ENCODE measurements at places on chromosomes 2 and 18.

GRCh38 chr2:33104052-33104623, 157.4 kb downstream of the LTBP1 start:
- DNase-seq, result no peak

- DNase-seq, result no peak
Measured at GRCh38 chr2:128641421-128642080, 322.9 kb upstream of the HS6ST1 start.

GRCh38 chr18:76252880-76253279, 242.2 kb downstream of the ZNF516 start:
- no peak for DNase-seq

- DNase-seq, result no peak
Measured at GRCh38 chr2:29751390-29751789, 170.0 kb downstream of the ALK start.

- DNase-seq, result no peak
Measured at GRCh38 chr2:211931314-211931713, 607.3 kb downstream of the ERBB4 start.

DNA sequence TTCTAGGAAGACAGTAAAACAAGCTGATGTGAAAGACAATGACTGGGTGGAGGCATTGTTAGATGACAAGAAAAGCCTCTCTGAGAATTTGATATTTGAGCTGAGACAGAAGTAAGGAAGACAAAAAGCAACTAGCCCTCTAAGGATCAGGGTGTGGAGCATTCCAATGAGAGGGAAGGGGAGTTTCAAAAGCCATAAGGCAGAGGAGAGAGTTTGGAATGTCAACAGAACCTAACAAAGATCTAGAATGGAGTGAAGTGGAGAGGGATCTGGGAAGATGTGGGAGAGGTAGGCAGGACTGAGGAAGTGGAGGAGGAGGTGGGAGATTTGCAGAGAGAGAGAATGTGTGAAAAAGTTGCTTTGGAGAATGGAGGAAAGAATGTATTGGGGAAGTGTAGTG, 17.3 kb upstream of the ASXL2 start:
- no peak for DNase-seq

GRCh38 chr2:207313947-207314346, 148.2 kb upstream of the KLF7 start:
- DNase-seq, result no peak

GRCh38 chr2:180849851-180850250, 130.6 kb upstream of the UBE2E3 start:
- DNase-seq, result no peak

- no peak for DNase-seq
Measured at GRCh38 chr18:35406666-35407065, 29.5 kb upstream of the ZNF396 start.

- DNase-seq, result no peak
Measured at GRCh38 chr2:224983712-224984554, 58.3 kb downstream of the DOCK10 start.

DNA sequence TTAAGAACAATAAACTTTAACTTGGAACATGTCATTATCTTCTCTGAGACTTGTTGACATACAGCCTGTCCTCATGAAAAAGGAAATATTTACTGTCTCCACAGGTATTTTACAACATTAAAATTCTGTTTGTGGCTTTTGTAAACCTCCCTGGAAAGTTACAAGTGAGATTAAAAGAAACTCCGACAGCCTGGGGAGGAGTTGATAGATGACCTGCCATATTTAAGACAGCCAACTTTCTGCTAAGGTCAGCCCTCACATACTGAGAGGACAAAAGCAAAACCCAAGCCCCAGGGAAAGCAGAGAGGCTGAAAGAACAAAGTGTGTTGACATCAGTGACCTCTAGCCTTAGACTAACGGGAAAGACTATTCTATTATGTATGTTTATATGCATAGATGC, 350.2 kb downstream of the RIT2 start:
- DNase-seq, result no peak

GRCh38 chr18:78891185-78891762, 88.3 kb upstream of the SALL3 start:
- DNase-seq, result no peak

- DNase-seq, result no peak
Measured at GRCh38 chr18:78670778-78671391, 308.7 kb upstream of the SALL3 start.

GRCh38 chr18:12929477-12930083, 18.2 kb upstream of the SEH1L start:
- no peak for DNase-seq

- DNase-seq, result no peak
Measured at GRCh38 chr18:67455890-67456501, 60.5 kb downstream of the DSEL start.

GRCh38 chr18:3061581-3062312, 48.8 kb upstream of the LPIN2 start:
- peak; percentile 35 for DNase-seq

GRCh38 chr2:241109210-241110088, 7.4 kb upstream of the MTERF4 start:
- DNase-seq, result no peak

DNA sequence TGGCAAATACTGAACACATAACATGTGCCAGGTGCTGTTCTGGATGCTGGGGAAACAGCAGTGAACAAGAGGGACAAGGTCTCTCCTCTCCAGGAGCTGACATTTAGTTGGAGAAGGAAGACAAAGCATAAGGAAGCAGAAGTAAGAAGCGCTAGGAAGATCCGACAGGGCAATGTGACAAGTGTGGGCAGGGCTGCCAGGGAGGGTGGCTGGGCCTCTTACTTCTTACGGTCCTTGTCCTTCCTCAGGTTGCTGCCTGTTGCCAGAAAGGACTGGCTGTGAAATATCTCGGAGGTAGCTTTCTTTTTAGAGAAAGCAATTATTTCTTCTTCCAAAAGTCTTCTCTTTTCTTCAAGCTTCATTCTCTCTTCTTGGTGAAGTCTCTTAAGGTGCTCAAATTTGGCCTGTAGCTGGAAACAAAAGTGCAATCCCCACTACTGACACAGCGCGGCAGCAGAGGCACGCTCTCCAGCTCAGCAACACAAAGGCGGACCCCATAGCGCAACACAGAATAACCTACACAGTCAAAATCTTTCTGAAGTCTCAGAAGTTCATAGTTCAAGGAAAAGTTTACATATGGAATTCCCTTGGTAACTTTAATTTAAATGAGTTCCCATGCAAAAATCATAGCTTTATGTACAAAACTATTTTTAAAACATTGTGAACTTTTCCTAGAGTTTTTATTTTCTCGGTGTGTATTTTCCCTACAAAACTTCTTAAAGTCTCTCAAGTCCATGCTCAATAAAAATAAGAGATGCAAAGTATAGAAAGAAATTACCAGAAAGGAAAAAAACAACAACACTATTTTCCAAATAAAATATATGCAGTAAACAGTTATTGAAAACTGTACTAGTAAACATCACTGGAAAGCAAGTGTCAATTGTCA, 67.7 kb downstream of the SEPTIN10 start:
- DNase-seq, result peak; percentile 18

DNA sequence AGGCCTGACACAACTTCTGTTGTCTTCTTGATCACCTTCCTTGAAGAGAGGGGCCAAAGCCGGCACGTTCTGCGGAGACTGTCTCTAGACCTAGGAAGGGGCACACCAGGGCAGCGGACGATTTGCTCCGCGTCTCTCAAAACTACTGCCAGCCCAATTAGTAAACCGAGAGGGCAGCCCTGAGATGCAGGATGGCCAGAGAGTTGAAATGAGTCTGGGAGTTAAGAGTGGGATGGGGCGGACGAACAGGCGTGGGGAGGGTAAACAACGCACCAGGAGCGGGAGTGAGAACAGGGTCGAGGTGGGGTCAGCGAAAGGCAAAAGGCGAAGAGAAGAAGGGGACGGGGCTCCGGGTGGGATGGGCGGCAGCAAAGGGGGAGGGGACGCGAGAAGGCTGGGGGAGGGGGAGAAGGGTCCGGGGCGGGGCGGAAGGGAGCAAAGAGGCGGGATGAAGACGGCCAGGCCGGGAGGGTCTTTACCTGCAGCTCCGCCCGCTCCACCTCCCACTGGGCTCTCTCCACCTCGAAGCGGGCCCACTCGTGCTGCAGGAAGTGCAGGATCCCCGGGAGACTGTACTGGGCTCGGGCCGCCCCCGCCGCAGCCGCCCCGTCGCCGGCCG, 476 bp downstream of the STRN start:
- DNase-seq, result peak; percentile 4

DNA sequence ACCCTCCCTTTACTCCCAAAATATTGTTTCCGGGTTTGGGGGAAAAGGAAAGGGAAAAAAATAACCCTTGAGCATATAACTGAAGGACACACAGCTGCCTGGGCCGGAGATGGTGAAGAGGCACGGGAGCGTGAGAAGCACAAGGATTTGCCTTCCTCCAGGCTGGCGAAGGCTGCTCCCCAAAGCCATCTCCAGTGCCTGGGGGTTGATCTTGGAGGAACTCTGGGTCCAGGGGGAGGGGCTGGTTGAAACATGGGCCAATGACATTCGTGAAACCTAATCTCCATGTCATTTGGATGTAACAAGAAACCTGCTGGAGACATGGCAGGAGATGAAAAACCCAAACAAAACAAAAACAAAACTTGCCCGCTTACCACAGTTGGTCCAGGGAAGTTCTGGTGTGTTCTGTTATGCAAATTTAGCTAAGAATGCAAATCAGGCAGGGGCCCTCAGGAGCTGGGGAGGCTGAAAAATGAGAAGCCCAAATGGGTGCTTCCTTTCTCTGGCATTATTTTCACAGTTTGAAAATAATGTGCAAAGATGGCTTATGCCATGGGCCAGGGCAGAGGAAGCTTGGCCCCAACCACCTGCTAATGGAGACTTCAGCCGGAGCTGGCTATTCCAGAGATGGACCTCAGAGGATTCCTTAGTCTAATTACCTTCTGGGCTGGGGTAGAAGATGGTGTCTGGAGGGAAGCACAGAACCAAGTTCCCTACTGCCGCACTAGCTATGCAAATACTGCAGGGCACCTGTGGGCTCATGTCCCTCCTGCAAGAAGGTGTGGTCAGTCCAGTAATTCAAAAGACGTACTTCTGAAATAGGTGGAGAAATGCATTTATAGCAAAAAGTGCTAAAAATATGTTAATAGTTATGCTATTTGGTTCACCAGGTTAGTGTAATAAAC, 180.9 kb downstream of the BCL2 start:
- DNase-seq, result no peak

DNA sequence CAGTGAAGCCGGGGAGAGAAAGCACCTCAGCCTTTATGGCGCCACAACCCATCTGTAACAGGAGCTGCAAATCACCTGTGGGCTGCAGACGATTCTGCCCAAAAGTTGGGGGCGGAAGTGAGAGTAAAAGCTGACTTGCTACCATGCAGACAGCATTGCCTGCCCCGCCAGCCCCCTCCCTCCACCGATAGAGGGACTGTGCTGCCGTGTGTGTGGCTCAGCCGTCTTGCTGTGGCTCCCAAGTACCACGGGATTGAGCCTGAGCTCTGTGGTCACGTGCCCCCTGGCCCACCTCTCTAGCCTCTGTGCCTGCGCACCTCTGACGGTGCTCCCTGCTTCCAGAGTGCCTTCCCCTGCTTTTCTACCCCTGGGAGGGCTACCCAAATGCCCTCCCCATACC, 79.6 kb downstream of the GLI2 start:
- no peak for DNase-seq

Data from central memory CD4-positive, alpha-beta T cell (primary cell).